Progenitor cell of endocrine pancreas (in vitro differentiated cells): ENCODE measurements at places on chromosomes 1 and 21. TPM values are rescaled to one million over a fixed set of nuclear protein-coding genes. Genes with fewer than 3 reads are reported as not detected.

MTMR11 gene
- 8.5 and 10.6 TPM in 2 replicates for total RNA-seq

IFNLR1 gene
- 19.6 and 21.2 TPM in 2 replicates for total RNA-seq

SHISA4 gene
- total RNA-seq = 6.6 and 7.4 TPM in 2 replicates

FCRL5 gene
- total RNA-seq = not detected in 2 replicates

FMOD gene
- total RNA-seq = 2.5 and 3.1 TPM in 2 replicates

CYP4B1 gene
- total RNA-seq = 0.80 TPM in 1 of 2 replicates, not detected in the other

TRIM67 gene
- 0.05 and 0.09 TPM in 2 replicates for total RNA-seq

CHIT1 gene
- total RNA-seq = 0.14 and 0.95 TPM in 2 replicates

UBE2U gene
- not detected in 2 replicates for total RNA-seq

DAB1 gene
- total RNA-seq = 4.8 and 6.8 TPM in 2 replicates

ADCY10 gene
- 0.55 and 0.60 TPM in 2 replicates for total RNA-seq

CR1 gene
- 0.11 and 0.41 TPM in 2 replicates for total RNA-seq

FAM151A gene
- total RNA-seq = 0.33 TPM in 1 of 2 replicates, not detected in the other

ADGRL2 gene
- total RNA-seq = 70.8 and 75.1 TPM in 2 replicates

CD1B gene
- total RNA-seq = not detected in 2 replicates

KLF17 gene
- not detected in 2 replicates for total RNA-seq

PADI1 gene
- total RNA-seq = not detected in 2 replicates
